ENCODE measurements at places on chromosomes 12 and 14.
A peak's percentile ranks its signal among the peaks of the same experiment; 100 is the strongest.

DNA sequence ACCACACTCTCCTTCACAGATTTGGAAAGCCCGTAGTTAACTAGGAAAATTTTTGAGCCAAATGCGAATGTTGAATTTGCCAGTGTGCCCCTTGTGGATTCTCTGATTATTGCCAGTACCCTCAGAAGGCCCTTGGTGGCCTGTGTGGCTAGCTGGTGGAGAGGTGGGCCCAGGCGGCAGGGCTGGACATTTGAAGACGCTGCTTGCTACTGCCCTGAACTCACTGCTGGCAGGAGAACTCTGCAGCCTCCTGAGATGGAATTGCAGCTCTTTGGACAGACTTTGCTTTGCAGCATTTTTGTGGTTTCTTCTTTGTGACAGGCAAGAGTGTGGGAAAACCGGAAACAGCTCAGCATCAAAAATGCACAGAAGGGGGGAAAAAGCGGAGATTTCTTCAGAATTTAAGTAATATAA is 97.6 kb downstream of the TGFB3 start:
- DNase-seq = peak; percentile 93

GRCh38 chr12:29050503-29050902 is 98.6 kb upstream of the FAR2 start:
- no peak for DNase-seq

GRCh38 chr14:24184104-24184970 is 4.3 kb downstream of the IPO4 start:
- no peak for DNase-seq

GRCh38 chr12:21413369-21414277 is 23.8 kb upstream of the PYROXD1 start:
- no peak for DNase-seq

DNA sequence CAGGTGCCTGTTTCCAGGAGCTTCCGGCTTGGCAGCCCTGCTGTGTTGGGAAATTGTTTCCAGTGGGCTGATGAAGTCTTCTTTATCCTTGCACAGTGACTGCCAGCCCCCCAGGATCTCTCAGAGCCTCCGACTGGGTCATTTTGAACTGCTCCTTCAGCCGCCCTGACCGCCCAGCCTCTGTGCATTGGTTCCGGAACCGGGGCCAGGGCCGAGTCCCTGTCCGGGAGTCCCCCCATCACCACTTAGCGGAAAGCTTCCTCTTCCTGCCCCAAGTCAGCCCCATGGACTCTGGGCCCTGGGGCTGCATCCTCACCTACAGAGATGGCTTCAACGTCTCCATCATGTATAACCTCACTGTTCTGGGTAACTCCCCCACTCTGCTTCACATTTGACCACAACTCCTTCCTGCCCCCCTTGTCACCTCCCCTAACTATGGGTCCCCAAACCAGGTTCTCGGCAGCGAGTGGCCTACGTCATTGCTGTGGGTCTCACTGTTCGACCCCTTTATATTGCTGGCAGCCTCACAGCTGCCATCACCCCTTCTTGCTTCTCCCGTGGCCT is 2.3 kb downstream of the LAG3 start:
- no peak for DNase-seq

GRCh38 chr12:88238406-88238805 is 96.3 kb downstream of the TMTC3 start:
- DNase-seq = no peak

- DNase-seq = peak; percentile 59
Measured at GRCh38 chr12:27178723-27179399, 65.2 kb upstream of the STK38L start.

DNA sequence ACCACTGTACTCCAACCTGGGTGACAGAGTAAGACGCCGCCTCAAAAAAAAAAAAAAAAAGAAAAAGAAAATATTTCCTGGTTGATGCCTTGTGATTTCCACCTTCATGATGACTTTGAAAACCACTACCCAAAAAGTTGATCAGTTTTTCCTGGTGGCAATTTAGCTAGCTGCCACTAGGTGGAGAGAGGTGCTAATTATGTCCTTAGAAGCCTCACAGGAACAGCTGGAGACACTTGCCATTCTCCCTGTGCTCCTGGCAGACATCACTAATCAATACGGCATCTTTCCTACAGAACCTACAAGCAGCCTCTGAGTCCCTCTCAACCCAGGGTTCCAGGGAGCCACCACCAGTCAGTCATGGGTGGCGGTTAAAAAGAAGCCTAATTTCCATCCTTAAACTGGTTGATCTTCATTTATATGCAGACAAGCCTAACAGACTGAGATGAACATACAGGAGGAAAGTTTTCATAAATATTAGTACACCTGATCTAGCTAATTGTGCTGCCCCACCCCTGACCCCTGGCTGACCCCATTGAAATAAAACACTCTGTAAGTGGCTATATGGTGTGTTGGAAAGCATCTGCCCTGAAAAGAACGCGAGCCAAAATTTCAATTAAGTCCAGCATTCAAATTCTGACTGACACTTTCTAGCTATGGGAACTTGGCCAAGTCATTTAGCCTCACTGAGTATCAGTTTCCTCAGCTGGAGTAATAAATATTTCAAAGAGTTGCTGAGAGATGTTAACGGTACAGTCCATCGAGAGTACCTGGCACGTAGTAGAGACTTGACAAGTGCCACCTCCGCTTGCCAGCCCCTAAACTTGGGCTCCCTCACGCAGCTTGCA is 6.2 kb upstream of the OAS1 start:
- peak; percentile 19 for DNase-seq

- DNase-seq = no peak
Measured at GRCh38 chr12:1320021-1320420, 274.4 kb downstream of the FBXL14 start.

- no peak for DNase-seq
Measured at GRCh38 chr12:65962921-65963861, 138.9 kb downstream of the HMGA2 start.

Measured in fibroblast of upper back skin (primary cell).